ENCODE measurements at places on chromosomes 7 and 10.

GRCh38 chr7:117728890-117729624 is 144.2 kb downstream of the CTTNBP2 start:
- no peak for DNase-seq

- no peak for DNase-seq
Observed at GRCh38 chr10:86671419-86671818, 3.1 kb downstream of the LDB3 start.

DNA sequence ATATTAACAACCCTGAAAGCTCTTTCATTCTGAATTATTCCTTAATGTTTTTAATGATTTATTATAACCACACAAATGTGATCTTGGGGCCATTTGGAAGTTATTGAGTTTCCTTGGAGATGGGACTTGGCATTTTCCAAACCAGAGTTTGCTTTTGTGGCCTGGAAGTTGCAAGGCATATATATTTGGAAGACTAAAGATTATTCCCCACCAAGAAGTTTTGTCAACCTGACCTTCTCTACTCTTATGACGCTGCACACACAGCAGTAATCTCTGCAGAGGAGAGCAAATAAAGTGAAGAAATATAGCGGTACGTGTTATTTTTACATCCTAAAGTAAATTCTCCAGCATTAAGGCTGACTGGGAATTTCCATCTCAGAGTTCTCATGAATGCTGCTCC is 397.0 kb downstream of the LRMDA start:
- no peak for DNase-seq

DNA sequence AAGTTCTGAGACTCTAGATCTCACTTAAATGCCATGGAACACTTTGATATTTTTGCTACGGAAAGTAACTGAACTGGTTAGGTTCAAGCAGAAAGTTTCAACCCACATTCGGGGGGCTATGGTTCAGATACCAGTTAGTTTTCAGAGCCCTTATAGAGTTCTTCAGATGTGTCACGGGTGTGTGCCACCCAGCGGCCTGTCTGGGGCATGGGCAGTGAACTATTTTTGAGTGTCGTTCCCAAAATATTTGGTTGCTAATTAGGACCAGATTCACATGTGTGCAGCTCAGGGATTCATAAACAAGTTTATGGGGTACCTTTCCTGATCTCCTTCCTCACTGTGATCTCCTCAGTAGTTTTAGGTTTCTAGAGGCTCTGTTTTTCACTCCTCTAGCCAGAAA is 271.9 kb downstream of the C7orf25 start:
- DNase-seq: no peak

DNA sequence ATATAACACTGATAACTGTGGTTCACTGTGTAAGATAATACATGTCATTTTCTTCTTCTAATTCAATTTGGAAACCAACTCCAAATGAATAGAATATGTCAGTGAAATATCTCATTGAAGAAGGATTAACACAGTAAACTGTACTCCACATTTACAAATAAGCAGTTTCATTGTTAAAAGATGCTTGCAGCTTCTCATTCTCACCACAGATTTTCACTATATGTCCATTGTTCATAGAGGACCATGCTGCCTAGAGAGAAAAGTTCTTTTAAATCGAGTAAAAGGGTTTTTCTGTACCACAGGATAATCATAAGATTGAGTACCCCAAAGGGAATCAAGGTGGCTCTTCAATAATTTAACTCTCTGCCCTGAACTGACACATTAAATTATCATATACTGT is 165.5 kb downstream of the LRRN3 start:
- DNase-seq: no peak

DNA sequence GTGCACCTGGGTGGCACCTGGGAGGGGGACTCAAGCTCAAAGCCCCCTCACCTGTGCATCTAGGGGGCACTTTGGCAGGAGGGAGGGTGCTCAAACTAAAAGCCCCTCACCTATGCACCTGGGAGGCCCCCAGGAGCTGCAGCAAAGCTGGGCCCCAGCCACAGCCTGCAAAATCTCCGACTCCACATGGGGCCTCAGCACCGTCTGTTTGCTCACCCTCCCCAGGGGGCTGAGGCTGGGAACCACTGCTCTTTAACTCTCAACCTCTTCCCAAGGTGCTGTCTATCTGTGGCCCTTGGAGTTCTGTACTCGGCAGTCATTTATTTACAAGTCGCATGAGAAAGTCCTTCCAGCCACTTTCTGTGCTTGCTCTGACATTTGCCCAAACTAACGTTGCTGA is 458.4 kb downstream of the DNAJB6 start:
- DNase-seq: no peak

Data from activated CD8-positive, alpha-beta memory T cell treated with anti-CD3 and anti-CD28 coated beads for 1 hour (primary cell).